Mammary epithelial cell (primary cell): ENCODE measurements at places on chromosomes 7 and 10.

- peak; percentile 89 for DNase-seq
These were observed 9.0 kb upstream of the POR start for GRCh38 chr7:75905785-75906604.

DNA sequence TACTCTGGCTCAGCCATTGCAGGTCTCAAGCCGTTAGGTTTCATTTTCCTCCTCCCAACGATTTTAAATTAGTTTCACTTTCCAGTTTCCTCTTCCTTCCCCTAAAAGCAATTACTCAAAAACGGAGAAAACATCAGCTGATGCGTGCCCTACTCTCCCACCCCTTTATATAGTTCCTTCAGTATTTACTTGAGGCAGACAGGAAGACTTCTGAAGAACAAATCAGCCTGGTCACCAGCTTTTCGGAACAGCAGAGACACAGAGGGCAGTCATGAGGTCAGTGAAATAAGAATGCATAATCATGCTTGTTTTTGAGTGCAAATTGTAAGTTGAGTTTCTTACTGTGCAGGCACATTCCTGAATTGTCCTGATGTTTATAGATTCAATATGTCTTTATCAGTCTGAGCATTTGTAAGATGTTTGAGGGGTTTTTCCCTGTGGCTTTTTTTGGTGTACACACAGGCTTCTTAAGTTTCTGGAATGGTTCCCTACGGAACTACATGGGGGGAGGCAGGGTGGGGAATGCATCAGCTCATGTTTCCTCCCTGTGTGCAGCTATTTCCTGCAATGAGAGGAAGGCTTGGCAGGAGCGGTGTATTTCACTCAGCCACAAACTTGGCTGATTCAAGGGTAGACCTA lies at the start of gene IFIT3:
Gene IFIT3 (plus strand): TSS at position 195 of the 639 bp plus-strand sequence. CDS start 77 bp downstream, at position 272.
- peak; percentile 67 for DNase-seq

- no peak for DNase-seq
These were observed 698.7 kb upstream of the IGFBP3 start for GRCh38 chr7:46619723-46620310.

DNA sequence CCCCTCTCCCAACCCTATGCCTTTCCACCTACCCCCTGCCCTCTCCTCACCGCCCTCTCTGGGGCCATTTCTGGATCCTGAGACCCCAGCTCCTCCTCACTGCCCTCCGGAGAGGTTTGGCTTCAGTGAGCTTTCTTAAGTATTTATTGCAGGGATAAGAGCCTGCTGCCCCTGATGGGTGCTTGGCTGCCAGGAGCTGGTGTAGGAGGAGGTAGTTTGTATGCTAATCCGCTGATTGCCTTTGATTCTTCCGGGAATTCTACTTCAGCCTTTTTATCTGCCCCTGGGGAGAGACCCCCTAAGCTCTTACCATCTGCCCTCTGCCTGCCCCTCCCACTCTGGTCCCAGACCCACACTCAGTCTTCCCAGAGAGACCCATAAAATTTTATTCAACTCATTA lies 263.5 kb upstream of the PODXL start:
- no peak for DNase-seq

DNA sequence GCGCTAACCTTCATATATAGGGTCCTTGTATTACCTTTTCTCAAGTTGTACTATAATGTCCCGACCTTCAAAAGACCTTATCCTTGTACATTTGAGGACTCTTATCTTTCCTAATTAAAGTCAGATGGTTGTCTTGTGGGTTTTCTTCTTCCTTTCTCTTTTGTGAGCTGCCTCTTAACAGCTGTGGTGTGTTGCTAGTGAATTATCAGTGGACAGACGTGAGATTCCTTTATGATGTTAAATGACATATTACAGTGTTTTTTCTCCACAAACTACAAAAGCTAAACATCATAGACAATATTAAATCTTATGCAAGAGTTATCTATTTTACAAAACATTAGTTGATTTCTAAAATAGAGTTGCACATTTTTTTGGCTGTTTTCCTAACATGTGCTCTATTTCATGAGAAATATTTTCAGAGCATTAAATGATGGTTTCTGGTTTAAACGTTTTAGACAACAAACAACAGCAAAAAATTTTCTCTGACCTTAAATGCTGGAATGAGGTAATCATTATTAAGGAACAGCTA lies 272.2 kb upstream of the NPVF start:
- no peak for DNase-seq

GRCh38 chr10:118145256-118145655 lies 98.5 kb upstream of the RAB11FIP2 start:
- DNase-seq, result no peak

DNA sequence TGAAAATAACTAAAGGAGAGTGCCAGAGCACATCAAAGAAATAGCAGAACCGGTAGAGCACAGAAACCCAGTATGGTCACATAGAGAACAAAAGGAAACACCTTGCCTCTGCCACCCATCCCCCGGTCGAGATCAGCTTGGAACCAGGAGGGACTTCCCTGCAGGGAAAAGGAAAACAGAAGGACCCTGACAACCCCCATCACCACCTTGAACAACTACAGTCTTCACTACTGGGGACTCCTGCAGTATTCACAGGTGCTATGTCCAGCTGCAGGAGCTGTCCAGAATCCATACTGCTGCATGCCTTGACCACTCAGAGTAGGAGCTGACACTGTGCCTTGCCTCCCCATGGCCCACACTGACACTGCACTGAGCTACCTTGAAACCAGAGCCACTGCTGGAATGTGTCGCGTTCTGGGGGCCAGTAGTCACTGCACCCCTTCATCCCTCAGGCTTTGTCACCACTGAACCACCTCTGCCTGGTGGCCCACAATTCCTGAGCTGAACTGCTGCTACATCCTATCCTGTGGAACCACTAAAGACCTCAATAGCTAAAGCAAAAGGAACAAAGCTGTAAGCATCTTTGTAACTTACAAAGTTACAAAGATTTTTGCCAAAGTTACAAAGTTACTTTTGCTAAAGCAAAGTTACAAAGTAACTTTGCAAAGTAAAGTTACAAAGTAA lies 66.8 kb downstream of the TRIL start:
- no peak for DNase-seq

DNA sequence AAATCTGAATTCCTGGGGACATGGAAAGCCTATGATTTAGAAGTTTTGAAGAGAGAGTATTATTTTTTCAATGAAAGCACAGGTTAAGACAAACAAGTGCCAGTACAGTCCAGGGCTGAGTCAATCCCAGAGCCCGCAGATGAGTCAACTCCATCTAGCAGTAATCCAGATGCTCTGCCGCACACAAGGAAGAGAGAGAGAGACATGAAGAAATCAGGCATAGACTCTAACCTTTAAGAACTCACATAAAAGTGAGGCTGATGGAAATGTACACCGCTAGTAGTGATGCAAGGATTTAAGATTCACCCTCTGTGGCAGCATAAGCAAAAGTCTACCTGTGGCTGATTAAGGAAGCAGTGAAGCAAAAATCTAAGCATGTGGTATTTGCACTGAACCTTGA lies 651.5 kb downstream of the TNS3 start:
- DNase-seq, result peak; percentile 95

GRCh38 chr10:45422866-45423659 lies 49.0 kb downstream of the ALOX5 start:
- DNase-seq, result no peak

GRCh38 chr7:5478568-5479430 lies 55.2 kb upstream of the TNRC18 start:
- no peak for DNase-seq

GRCh38 chr7:107167483-107168232 lies 1.1 kb upstream of the HBP1 start:
- DNase-seq, result peak; percentile 79

DNA sequence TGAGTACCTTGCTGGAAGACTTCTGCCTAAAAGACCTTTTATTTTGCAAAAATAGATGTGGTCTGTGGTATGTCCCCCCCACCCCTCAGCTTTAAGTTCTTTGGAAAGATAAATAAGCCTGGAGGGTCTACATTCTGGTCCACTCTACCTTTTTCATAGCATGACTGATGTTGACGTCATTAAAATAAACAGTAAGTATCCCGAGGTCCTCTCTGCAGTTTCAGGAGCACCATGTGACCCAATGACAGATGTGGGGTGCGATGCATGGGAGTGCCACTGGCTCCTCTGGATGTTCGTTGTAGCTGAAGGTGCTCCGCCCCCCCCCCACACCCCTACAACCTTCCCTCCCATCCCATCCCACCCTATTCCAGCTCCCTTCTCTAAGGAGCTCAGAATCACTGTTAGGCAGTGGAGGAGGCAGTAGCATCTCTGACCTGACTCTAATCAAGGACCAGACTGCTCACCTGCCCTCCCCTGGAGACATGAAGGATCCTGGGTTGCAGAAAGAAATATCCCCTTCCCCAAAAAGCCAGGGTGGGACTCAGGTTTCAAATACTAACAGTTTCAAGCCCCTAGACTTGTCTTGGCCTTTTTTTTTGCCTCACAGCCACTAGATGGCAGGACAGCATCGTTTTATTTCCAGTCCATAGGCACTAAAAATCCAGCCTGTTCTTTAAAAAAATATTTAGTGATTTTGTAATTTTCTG lies 25.1 kb downstream of the CASP7 start:
- peak; percentile 4 for DNase-seq

GRCh38 chr10:62597226-62597625 lies 207.3 kb upstream of the ADO start:
- DNase-seq, result no peak

DNA sequence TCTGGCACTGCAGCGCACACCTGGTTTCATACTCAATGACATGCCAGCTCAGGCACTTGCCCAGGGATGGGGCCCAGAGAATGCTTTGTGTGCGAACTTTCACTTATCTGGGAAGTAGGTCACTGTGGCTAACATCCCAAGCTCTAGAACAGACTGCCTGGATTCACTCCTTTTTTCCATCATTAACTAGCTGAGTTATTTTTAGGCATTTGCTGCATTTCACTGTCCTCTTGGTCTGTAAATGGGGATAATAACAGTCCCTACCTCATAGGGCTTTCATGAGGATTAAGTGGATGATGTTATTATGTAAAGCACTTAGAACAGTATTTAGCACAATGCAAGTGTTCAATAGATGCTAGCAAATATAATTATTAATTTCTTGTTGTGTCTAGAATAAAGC lies 98.7 kb upstream of the DOCK1 start:
- no peak for DNase-seq

- DNase-seq, result no peak
These were observed 140.3 kb downstream of the FOXP2 start for GRCh38 chr7:114554781-114555537.

DNA sequence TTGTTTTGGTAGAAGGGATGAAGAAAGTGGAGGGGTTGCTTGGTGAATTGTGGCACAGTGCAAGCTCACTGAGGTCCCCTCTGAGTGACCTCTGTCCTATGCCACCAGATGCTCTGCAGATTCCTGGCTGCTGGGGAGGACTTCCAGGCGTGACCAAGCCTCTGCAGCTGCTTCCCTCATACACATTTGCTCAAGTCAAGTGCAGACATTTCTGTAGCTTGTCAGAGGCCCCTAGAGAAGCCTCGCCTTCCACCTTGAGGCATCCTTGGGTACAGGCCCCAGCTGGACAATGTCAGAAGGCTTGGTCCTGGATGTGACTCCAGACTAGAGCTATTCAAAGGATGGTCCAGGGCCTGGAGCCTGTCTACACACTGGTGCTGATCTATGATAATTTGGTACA lies 464.2 kb downstream of the PLXNA4 start:
- no peak for DNase-seq

GRCh38 chr7:127018889-127019288 lies 233.9 kb downstream of the GRM8 start:
- DNase-seq, result no peak

GRCh38 chr10:3936422-3937040 lies 151.5 kb upstream of the KLF6 start:
- no peak for DNase-seq

DNA sequence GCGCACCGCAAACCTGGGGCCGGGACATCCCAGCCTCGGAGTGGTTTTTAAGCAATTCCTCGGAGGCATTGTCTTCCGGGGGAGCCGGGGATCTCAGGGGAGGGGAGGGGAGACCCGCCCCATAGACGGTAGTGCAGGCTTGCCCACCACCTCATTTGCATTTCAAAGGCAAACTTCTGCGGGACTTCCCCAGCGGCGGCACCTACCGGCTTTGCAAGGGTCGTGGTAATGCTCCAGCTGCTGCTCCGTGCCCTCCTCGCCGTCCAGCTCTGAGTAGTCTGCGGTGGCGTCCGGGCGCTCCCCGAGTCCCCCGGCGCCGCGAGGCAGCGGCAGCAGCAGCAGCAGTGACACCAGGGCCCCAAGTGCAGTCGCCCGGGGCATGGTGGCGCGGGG lies 425 bp downstream of the TLL2 start:
- no peak for DNase-seq

- DNase-seq, result peak; percentile 75
These were observed 5.8 kb downstream of the PITX3 start for GRCh38 chr10:102235598-102235920.

DNA sequence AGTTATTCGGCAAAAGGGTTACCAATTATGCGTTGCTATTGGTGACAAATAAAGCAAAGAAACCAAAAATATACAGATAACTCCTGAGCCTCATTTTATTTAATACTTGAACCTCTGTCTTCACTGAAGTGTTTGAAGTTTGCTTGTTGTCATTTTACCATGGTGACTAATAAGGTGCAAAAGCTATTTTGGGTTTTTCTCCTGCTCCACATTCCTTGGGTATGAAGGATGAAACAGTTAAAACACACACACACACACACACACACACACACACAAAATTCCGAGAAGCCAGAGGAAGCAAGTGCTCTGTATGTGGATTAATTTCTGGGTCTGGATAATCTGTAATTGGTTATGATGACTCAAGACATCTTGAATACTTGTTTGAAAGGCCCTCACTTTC lies 246.5 kb downstream of the COBL start:
- peak; percentile 11 for DNase-seq

- no peak for DNase-seq
These were observed 132.2 kb downstream of the ANLN start for GRCh38 chr7:36521911-36522310.

GRCh38 chr10:74542077-74542476 lies 284.3 kb upstream of the KAT6B start:
- DNase-seq, result peak; percentile 9

DNA sequence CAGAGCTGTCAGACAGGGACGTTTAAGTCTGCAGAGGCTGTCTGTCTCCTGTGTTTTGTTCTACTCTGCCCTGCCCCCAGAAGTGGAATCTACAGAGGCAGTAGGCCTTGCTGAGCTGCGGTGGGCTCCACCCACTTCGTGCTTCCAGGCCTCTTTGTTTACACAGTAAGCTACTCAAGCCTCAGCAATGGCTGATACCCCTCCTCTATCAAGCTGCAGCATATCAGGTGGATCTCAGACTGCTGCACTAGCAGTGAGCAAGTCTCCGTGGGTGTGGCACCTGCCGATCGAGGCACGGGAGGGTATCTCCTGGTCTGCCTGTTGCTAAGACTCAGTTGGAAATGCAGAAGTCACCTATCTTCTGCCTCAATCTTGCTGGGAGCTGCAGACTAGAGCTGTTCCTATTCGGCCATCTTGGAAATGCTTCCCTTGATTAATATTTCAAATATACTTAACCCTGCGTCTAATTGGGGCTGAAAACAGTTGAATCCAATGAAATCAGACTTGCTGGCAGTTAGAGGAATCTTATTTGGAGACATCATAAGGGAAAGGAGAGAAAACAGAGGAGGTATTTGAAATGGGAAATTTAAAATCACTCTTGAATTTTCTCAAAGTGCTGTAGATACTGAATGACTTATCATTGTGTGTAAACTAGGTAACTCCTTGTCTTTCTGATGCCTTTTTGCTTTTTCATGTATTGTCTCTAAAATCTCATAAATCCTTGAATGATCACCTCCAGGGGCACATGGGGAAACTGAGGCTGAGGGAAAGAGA lies 13.8 kb upstream of the CYP3A5 start:
- no peak for DNase-seq
